SK-MEL-5 (cell line): ENCODE measurements at places on chromosomes 12 and 14.
A peak's percentile ranks its signal among the peaks of the same experiment; 100 is the strongest.

DNA sequence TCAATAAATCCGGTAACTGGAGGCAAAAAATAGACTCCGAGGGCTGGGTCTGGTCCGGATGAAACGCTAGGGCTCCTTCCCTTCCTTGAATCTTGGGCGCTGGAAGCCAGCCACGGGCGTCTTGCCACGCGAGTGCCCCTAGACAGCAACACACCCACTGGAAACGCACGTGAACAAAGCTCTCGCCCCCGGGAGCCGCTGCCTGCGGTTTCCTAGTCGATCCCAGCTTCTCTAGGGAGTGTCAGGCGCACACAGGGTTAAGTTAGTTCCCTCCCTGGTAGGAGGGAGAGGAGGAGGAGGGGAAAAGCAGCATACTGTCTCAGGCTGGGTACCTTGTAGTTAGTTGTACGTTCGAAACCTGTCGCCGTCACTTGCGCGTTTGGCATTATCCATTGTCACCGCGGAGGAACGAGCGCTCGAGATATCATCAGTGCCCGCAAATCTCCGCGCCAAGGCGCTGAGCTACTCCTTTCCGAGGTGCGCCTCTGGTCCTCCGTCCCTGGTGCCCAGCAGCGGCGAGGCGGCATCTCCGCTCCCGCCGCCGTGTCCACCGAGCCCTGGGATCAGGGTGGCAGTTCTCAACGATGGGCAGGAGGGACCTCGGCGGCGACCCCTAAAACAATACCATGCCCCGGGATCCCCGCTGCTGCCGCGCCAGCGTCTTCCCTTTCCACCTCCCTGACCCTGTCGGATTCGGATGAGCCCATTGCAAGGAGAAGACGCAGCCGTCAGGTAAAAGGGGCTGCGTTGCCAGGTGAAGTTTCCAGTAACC lies at the start of gene FLRT2:
Gene FLRT2, plus strand, starts transcription at position 342 of the 772 bp plus-strand sequence. CDS start 91,371 bp downstream, outside the sequence.
- DNase-seq: no peak

- no peak for DNase-seq
Observed at GRCh38 chr12:132205271-132206045, 61.2 kb downstream of the NOC4L start.

- DNase-seq: no peak
Observed at GRCh38 chr14:22502007-22502406, 87.0 kb downstream of the DAD1 start.

- DNase-seq: no peak
Observed at GRCh38 chr12:66944365-66944764, 265.5 kb upstream of the GRIP1 start.

DNA sequence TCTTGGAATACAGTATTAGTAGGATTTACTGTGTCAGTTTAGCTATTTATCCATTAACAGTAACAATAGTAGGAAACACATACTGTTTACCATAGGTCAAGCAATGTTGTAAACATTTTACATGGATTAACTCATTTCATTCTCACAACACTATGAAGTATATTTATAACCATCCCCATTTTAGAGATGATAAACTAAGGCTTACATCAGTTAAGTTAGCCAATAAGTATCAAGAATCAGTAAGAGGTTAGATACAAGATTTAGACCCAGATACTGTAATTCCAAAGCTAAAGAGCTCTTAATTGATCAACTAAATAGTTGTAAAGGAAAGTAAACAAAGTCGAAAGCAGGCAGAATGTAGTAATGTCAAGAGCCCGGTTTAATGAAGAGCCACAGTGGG lies 1.1 kb downstream of the SYNJ2BP start:
- DNase-seq: no peak

DNA sequence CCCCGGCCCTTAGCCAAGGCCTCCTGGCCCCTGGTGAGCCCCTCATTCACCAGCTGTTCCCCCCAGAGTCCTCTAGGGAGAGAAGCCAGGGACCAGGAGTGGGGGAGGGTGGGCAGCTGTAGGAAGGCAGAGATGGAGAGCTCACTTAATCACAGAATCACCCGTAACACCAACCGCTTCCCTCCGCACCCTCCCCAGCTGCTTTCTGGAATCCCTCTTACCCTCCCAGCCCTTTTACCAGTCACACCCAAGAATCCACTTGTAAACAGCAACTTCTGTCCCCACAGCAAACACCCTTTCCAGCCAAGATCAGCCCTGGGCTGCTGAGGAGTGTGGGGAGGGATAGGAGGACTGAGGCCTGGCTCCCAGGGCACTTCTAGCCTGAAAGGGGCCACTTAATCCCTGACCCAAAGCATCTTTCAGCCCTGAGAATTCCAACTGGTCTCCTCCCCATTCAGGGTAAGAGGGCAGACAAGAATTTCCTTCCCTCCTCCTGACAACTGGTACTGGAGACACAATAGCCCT lies 18.8 kb downstream of the NCKAP5L start:
- no peak for DNase-seq

DNA sequence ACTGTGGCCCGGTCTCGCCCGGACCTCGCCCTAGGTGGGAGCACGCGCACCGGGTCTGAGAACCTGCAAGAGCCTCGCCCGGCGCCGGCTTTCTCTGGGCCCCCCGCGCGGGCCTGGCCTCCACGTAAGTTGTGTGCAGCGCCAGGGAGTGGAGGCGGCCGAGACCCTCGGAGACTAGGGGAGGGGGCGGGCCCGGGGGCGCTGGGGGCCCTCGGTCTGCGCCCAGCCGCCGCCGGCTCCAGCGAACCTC lies 183 bp upstream of the PRMT8 start:
- no peak for DNase-seq

GRCh38 chr12:1696800-1697199 lies 5.9 kb downstream of the ADIPOR2 start:
- no peak for DNase-seq

- peak; percentile 51 for DNase-seq
Observed at GRCh38 chr12:38544330-38545066, 227.9 kb downstream of the ALG10B start.

DNA sequence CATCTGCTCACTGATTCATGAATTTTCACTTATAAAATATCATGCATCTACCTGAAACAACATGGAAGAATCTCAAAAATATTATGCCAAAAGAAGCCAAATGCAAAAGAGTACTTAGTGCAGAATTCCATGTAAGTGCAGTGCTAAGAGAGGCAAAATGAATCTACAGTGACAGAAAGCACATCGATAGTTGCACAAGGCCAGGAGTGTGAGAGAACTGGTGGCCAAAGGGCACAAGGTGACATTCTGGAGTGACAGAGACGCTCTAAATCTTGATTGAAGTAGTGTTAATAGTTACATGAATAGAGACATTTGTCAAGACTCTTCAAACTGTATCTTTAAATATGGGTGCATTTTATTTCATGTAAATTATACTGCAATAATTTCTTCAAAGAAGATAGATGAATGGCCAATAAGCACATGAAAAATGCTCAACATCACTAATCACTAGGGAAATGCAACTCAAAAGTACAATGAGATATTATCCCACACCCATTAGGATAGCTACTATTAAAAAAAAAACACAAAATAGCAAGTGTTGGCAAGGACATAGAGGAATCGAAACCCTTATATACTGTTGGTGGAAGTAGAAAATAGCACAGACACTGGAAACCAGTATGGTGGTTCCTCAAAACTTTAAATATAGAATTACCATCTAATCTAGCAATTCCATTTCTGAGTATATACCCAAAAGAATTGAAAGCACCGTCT lies 71.7 kb upstream of the KICS2 start:
- no peak for DNase-seq

GRCh38 chr14:75881994-75882393 lies 99.8 kb downstream of the TGFB3 start:
- no peak for DNase-seq

DNA sequence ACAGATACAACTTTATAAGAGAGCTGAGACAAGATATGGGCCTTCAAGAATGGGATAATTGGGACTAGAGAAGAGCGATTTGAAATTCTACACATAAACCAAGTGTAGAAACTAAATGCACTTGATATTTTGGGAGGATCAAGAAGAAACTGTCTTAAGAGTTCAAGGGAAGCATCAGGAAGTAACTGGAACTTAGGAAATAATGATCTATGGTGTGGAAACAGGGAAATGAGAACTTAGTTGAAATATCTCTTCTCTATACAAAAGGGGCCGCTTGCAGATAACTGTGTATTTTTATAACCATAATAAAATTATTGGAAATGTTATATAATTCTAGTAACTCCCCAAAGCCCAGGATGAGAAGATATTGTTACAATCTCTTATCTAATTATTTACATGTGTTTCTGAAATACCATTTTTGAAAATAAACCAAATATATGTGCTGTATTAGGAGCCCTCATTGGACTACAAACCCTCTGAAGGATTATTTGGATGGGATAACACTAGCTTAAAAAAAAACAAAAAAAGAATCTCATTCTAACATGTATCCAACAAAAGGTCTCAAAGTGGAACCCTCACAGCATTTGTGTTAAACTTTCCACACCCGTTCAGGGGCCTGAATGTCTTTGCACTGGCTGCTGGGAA lies 84.7 kb upstream of the FLRT2 start:
- DNase-seq: no peak

- no peak for DNase-seq
Observed at GRCh38 chr12:46299851-46300250, 31.0 kb upstream of the SLC38A1 start.

DNA sequence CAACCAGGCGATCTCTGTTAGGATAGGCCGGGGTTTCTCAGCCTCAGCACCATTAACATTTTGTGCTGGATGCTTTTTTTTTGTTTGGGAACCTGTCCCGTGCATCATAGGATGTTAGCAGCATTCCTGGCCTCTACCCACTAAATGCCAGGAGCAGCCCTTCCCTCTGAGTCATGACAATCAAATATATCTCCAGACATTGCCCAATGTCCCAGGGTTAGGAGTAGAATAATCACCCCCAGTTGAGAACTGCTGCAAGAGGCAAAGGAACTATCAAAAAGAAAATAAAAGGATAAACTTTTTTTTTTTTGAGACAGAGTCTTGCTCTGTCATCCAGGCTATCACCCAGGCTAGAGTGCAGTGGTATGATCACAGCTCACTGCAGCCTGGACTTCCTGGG lies 76.0 kb downstream of the ACACB start:
- no peak for DNase-seq

- no peak for DNase-seq
Observed at GRCh38 chr12:12885096-12885792, 6.1 kb upstream of the GPRC5A start.

- no peak for DNase-seq
Observed at GRCh38 chr12:50043854-50044253, 13.5 kb upstream of the ASIC1 start.

DNA sequence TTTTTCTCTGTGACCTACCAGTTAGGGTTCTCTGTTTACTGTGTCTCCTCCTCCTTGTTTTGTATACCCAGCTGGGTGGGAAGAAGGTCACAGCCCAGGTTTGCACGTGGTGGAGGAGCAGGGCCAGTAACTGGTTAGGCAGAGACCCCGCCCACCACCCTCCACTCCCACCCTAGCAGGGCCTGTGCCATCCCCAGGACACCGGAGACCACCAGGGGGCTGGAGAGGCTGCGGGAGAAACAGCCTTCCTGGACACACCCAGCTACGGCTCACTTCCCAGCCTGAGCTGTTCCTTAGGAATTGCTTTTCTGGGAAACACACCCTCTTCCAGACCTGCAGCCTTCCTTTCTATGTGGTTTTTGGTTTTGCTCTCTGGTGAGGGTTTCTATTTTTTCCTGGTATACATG lies 21.1 kb downstream of the BDKRB2 start:
- no peak for DNase-seq

DNA sequence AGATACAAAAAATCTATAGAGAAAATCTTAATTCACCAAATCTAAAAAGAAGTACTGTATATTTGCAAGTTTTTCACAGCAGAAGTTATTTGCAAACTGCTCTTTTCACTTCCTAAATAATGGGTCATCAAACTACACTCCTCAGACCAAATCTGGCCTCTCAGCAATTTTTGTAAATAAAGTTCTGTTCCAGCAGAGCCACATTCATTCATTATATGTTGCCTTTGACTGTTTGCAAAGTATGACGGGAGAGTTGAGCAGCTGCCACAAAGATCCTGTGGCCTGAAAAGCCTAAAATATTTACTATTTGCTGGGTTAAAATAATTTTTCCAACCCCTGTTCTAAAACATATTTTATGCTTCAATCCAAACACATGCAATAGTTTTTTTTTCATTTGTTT lies 1222.3 kb upstream of the SEL1L start:
- no peak for DNase-seq
